ENCODE measurements at places on chromosomes 12 and 14.

- no peaks in the 10 kb centered on the region for H3K36me3 ChIP-seq
- no peaks in the 10 kb centered on the region for H3K4me1 ChIP-seq
- H3K27ac ChIP-seq = no peak overlapping the region
These were observed 134.6 kb downstream of the RBM19 start for GRCh38 chr12:113831476-113831875.

DNA sequence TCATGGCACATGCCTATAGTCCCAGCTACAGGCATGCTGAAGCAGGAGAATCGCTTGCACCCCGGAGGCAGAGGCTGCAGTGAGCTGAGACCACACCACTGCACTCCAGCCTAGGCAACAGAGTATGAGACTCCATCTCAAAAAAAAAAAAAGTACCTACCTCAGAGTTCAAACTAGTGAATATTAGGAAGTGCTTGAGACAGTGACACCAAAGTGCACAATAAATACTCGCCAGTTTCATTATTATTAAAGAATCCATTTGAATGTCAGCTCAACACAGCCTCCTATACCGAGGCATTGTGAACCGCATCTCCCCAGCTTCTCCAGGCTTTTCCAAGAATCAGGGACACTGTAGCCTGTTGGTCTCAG lies 5.0 kb downstream of the GAPDH start:
- peak overlapping the region; percentile 80 for H3K4me3 ChIP-seq
- no peaks in the 10 kb centered on the region for H3K27me3 ChIP-seq
- peaks cover 52% of the 10 kb centered on the region for H3K36me3 ChIP-seq
- H3K27ac ChIP-seq = peak overlapping the region; percentile 87
- peaks cover 54% of the 10 kb centered on the region for H3K4me1 ChIP-seq

DNA sequence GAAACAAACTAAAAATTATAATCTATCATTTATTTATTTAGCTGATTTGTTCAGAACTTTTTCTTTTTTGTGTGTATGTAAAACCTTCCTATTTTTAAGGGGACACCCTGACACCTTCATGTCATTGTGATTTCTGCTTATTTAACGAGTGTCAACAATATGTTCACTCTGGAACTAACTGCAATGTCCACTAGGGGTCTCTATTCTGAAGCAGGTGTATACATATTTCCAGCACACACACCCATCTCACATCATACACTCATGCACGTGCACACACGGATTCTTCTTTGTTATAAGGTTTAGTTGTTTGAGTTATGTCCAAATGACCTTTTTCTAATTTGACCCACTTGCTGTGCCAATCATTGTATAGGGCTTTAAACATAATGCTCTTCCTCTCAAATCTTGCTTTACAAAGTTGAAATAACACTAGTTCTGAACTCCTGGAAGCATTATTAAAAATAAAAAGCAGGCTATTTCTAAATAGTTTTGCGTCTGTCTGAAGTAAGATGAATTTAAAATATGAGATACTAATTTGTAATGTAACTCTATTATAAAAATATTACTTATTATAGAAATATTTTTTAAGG lies 15.5 kb downstream of the E2F7 start:
- H3K4me3 ChIP-seq = no peak overlapping the region
- peak; percentile 77 for DNase-seq
- H3K36me3 ChIP-seq = peaks cover 45% of the 10 kb centered on the region
- no peak overlapping the region for H3K27ac ChIP-seq
- H3K4me1 ChIP-seq = peaks cover 3% of the 10 kb centered on the region

GRCh38 chr12:124774054-124774461 lies 89.6 kb downstream of the SCARB1 start:
- peaks cover 26% of the 10 kb centered on the region for H3K27me3 ChIP-seq
- peak overlapping the region; percentile 61 for H3K4me3 ChIP-seq
- peak overlapping the region; percentile 68 for H3K27ac ChIP-seq
- H3K36me3 ChIP-seq = no peaks in the 10 kb centered on the region
- peaks cover 34% of the 10 kb centered on the region for H3K4me1 ChIP-seq

DNA sequence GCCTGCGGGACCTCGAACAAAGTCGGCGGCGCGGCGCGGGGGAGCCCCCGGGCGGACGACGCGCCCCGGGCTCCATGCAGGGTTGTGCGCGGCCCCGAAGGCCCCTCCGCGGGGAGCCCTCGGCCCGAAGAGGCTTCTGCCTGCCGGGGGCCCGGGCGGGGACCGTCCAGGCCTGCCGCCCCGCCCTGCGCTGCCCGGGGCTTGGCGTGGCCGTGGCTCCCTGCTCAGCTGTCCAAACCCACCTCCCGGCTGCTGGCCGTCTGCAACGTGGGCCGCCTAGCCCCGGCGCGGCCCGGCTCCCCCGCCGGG lies 670 bp downstream of the DYRK2 start:
- peaks cover 39% of the 10 kb centered on the region for H3K4me1 ChIP-seq
- peaks cover 6% of the 10 kb centered on the region for H3K27me3 ChIP-seq
- no peak for DNase-seq
- H3K27ac ChIP-seq = no peak overlapping the region
- peaks cover 28% of the 10 kb centered on the region for H3K36me3 ChIP-seq

GRCh38 chr14:71060825-71061455 lies 153.7 kb downstream of the PCNX1 start:
- no peak for DNase-seq
- peaks cover 74% of the 10 kb centered on the region for H3K36me3 ChIP-seq
- H3K27ac ChIP-seq = no peak overlapping the region
- no peak overlapping the region for H3K4me3 ChIP-seq
- H3K27me3 ChIP-seq = no peaks in the 10 kb centered on the region

GRCh38 chr14:102194856-102195255 lies 55.2 kb downstream of the WDR20 start:
- H3K27me3 ChIP-seq = no peaks in the 10 kb centered on the region
- peaks cover 21% of the 10 kb centered on the region for H3K4me1 ChIP-seq
- no peak overlapping the region for H3K27ac ChIP-seq
- H3K4me3 ChIP-seq = no peak overlapping the region
- peaks cover 22% of the 10 kb centered on the region for H3K36me3 ChIP-seq

DNA sequence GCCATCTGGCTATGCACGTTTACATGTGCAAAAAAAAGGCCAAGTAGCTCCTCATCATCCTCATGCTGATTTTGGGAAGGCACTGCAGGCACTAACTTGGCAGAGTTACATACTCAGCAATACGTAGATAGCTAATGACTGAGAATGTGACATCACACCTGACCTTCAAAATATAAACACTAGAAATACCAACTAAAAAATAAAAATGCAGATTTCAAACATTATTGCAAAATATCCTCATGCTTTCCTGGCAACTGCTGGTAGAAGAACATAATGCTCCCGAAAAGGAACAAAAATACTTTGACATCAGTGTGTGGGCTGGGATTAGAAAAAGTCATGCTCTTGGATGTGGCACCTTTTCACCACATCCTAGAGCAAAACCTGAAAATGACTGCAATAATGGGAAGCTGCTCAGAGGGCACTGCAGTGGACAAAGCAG lies 153.2 kb upstream of the ABCD2 start:
- no peaks in the 10 kb centered on the region for H3K4me1 ChIP-seq
- no peaks in the 10 kb centered on the region for H3K36me3 ChIP-seq
- no peak for DNase-seq
- no peak overlapping the region for H3K4me3 ChIP-seq
- peaks cover 4% of the 10 kb centered on the region for H3K27me3 ChIP-seq
- H3K27ac ChIP-seq = no peak overlapping the region
